HS-27A (cell line): ENCODE measurements at places on chromosomes 4 and X.

DNA sequence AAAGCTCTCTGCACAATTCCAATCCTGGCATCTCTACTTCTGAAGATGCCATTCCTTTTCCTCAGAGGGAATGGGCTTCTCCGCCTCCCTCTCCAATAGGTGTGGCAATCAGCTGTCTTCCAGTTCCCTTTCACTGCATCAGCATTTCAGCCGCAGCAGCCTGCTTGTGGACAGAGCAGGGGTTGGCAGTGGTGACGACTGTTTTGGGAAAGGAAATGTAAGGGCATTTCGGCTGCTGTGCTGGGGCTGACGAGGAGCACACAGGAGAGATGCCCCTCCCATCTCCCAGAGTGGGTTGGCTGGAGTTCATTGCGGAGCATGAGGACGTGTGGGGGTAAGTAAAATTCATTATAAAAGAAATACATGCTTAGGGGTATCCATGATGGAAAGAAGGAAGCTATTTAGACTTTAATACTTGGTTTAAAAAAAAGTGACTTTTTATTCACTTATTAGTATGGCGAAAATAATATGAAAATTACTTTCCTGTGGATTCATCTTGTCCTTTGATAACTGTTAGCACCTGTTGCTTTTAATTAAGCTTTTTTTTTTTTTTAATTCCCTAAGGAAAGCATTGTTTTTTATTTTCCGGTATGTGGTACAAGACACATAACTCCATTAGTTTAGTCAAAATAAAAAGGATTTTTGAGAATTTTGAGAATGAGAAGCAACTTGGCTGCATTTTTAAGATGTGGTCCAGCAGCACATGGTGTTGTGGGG, at the start of gene LIMCH1:
LIMCH1 (plus strand) TSS at position 141 of the 717 bp plus-strand sequence. CDS start 67,839 bp downstream, outside the sequence.
- DNase-seq = peak; percentile 45

DNA sequence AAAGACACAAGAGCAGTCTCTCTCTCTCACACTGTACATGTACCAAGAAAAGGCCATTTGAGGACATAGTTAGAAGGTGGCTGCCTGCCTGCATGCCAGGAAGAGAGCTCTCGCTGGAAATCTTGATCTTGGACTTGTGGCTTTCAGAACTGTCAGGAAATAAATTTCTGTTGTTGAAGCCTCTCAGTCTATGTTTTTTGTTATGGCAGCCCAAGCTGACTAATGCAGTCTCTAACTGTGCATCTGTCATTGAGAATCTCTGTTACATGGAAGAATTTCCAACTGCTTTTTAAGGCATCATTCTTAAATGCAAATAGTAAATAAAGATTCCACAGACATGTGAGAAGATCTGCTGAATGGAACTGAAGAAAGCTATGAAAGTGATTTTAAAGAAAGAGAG, 198.3 kb downstream of the PCDH10 start:
- DNase-seq = no peak

- no peak for DNase-seq
Measured at GRCh38 chr4:26907731-26908599, 47.3 kb downstream of the STIM2 start.

DNA sequence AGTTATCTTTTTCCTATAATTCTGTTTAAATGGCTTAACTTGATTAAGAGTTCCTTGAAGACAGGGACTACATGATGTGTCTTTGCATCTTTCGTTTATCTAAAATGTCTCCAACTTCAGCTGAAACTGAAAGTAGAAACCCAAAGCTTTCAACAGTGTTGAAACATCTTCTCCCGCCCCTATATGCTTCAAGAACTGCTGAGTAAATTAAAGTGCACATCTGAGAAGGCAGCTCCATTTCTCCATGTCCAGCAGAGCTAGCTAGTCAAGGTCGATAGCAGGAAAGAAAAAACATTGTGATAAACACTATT, 185.7 kb upstream of the TBL1X start:
- DNase-seq = no peak

- DNase-seq = no peak
Measured at GRCh38 chr4:150680651-150681050, 98.7 kb downstream of the MAB21L2 start.

DNA sequence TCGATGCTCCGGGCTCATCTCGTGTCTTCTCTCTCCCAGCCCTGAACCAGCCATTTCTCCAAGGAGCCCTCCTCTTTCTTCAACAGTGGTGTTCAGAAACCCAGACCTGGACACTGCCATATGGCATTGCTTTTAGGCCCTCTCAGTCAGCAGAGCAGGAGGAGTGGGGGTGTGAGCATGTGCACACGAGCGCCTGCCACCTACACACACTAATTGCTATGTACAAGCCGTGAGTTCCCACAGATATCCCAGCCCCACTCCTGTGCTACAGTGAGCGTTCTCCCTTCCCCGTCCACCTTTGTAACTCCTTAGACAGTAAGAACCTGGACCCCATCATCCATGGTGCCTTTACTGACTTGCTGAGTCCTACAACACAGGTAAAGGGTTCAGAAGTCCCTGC, 53.8 kb downstream of the TNIP2 start:
- no peak for DNase-seq

GRCh38 chr4:109691411-109691920, 11.8 kb downstream of the CASP6 start:
- no peak for DNase-seq

DNA sequence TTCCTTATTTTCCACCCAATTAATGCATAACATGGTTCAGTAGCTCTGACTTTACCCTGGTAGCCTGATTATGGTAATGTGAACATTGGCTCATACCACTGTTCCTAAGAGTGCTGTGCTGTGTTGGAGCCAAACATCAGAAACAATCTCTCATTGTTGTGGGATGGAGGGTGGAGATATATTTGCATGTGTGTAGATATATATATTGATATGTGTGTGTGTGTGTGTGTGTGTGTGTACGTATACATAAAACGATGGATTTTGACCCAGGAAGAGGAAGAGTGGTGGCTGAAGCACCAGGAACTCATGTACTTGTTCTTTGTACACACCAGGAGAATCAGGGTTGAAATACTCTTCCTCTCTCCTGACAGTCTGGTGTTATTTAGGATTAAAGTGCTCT, 247.7 kb downstream of the IL15 start:
- no peak for DNase-seq

- no peak for DNase-seq
Measured at GRCh38 chr4:23923141-23923540, 33.3 kb upstream of the PPARGC1A start.

- DNase-seq = no peak
Measured at GRCh38 chrX:98607739-98608138, 1724.0 kb downstream of the RPA4 start.

- DNase-seq = no peak
Measured at GRCh38 chrX:130285069-130285620, 16.4 kb upstream of the ZNF280C start.

DNA sequence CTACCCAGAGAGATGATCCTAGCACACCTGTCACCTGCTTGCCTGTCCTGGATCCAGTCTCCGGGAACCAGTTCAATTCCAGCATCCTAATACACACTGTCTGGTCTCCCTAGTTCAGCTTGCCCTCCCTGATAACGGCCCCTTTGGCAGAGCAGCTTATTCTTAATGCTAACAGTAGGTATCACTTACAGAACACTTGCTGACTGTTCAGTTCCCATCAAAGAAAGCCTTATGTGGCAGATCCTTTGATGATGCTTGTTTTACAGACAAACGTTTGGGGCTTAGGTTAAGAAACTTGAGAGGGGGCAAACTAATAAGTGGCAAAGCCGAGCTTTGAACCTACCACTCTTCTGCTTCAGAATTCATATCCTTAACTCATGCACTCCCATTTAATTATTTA, 890 bp downstream of the RASSF6 start:
- DNase-seq = no peak
